ENCODE measurements at places on chromosomes 2 and 18. TPM values are rescaled to one million over a fixed set of nuclear protein-coding genes. Genes with fewer than 3 reads are reported as not detected.

REEP1 gene
- 0.45 TPM for total RNA-seq

TPRKB gene
- total RNA-seq, result 44.4 TPM

FAP gene
- not detected for total RNA-seq

SLC25A52 gene
- total RNA-seq, result 0.20 TPM

EFEMP1 gene
- not detected for total RNA-seq

CCDC85A gene
- total RNA-seq, result not detected

REG3G gene
- not detected for total RNA-seq

RAD51AP2 gene
- total RNA-seq, result not detected

POTEI gene
- total RNA-seq, result not detected

PLEK gene
- 0.86 TPM for total RNA-seq

HPCAL1 gene
- 69.4 TPM for total RNA-seq

ALLC gene
- total RNA-seq, result not detected

LAMA1 gene
- total RNA-seq, result not detected

LOXL3 gene
- total RNA-seq, result 1.9 TPM

PDE1A gene
- not detected for total RNA-seq

SCN2A gene
- 0.30 TPM for total RNA-seq

HAUS1 gene
- total RNA-seq, result 58.1 TPM

IL37 gene
- not detected for total RNA-seq

RTP5 gene
- 0.07 TPM for total RNA-seq

ASTL gene
- not detected for total RNA-seq

MRO gene
- not detected for total RNA-seq

MSH6 gene
- total RNA-seq, result 109 TPM

Measured in T-helper 2 cell treated with Interferon-gamma antibody and Interleukin-4, amounts not matched to agents 100 ng/mL and 5 ng/mL, for 36 hours (primary cell).